ENCODE measurements at places on chromosomes 6 and 20.

GRCh38 chr20:50575865-50576720 lies 65.9 kb downstream of the PTPN1 start:
- DNase-seq: no peak

GRCh38 chr6:137588472-137588871 lies 94.3 kb upstream of the OLIG3 start:
- DNase-seq: no peak

DNA sequence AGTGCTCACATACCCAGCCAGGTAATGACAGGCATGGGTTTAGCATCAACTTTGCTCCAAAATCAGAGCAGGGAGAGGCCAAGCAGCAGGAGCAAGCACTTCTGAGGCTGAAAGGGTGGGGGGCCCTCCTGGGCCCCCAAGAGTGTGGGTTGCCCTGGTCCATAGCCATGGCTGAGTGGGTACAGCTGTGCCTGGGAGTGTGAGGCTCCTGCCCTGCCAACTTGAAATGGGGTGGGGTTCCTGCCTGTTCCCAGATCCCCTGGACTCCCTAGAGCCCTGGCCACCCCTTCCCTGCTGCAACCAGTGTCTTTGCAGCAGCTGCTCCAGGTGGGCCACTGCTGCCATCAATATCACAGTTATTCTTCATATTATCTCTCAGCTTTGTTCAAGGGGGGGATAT lies 1224.2 kb upstream of the GJE1 start:
- no peak for DNase-seq

- DNase-seq: no peak
These were observed 167.0 kb downstream of the SOBP start for GRCh38 chr6:107656883-107657282.

DNA sequence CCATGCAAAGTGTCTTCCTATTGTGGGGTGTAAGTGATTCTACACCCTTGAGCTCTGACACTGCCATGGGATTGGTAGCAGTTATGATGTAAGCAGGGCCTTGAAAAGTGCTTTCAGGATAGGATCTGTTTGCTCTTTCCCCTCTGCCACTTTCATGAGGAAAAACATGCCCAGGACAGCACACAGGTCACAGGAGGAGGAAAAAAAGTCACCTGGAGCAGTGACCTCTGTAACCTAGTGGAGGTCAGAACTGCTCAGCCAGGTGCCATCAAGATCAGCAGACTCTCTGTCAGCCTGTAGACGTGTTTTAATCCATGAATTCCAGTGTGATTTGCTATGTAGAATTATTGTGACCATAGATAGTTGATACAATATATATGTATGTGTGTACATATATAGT lies 92.7 kb upstream of the BMP2 start:
- DNase-seq: no peak

GRCh38 chr20:1467355-1468116 lies 887 bp upstream of the NSFL1C start:
- no peak for DNase-seq

DNA sequence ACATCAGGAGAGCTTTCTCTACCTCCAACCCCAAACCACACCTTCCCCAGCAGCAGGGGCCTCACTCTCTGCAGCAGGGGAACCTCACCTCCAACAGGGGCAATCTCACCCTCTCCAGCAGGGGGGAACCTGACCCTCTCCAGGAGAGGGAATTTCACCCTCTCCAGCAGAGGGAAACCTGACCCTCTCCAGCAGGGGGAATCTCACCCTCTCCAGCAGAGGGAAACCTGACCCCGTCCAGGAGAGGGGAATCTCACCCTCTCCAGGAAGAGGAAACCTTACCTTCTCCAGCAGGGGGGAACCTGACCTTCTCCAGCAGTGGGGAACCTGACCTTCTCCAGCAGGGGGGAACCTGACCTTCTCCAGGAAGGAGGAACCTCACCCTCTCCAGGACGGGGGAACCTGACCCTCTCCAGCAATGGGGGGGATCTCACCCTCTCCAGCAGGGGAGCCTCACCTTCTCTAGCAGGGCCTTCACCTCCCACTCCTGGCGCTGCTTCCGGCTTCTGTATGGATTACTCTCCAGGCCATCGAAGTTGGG lies 3.1 kb downstream of the B3GALT4 start:
- DNase-seq: no peak

DNA sequence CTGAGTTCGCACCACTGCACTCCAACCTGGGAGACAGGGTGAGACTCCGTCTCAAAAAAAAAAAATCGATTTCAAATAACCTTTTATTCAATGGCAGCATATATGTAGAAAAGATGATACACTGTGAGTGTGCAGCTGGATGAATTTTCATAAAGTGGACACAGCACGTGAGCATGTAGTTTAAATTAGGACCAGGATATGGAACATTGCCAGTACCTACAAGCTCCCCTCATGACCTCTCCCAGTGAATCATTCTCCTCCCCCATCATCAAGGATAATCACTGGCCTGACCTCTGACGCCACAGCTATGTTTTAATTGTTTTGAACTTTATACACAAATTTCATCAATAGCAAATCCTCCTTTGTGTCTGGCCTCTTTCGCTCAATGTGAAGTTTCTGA lies 53.8 kb upstream of the HDAC2 start:
- no peak for DNase-seq

GRCh38 chr20:11890331-11891076 lies 27.2 kb upstream of the BTBD3 start:
- DNase-seq: peak; percentile 16

GRCh38 chr6:44556046-44556445 lies 168.5 kb downstream of the CDC5L start:
- no peak for DNase-seq

- DNase-seq: no peak
These were observed at the start of gene RAET1E for GRCh38 chr6:149897855-149898744. Gene RAET1E (minus strand): TSS chr6:149898113. CDS start chr6:149890901, 7,212 bp downstream.

GRCh38 chr6:154611241-154611640 lies 100.8 kb upstream of the CNKSR3 start:
- no peak for DNase-seq

DNA sequence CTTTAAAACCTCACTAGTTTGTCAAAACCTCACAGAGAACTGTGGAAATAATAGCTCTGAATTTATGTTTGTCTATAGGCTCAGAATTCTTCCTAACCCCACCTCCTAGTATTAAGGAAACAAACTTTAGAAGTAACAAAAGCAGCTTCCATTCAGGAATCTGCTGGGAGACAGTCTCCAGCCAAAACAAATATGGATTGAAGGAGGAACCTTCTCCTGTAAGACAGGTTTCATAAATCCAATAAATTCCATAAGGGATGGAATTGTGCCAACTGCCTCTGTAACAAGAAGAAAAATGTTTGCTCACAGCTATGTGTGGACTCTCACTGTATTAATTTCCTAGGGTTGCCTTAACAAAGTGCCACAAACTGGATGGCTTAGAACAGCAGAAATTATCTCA lies 7.5 kb downstream of the SYCP2 start:
- DNase-seq: no peak

DNA sequence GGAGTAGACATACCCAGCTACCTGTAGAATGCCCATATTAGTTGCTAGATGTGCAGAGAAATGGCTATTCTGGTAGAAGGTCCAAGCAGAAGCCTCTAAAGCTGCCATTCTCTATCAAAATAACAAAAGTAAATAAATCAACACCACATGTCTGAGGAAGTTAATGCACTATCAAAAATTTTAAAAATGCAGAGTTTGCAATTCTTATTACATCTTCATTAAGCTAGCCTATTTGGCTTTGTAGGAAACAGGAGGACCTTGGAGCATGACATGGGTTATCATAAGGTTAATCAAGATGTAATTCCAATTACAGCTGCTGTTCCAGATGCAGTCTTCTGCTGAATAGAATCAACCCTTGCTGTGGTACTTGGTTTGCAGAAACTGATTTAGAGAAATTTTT lies 188.4 kb downstream of the TBX18 start:
- no peak for DNase-seq

GRCh38 chr20:62356589-62357186 lies 10.4 kb downstream of the LAMA5 start:
- no peak for DNase-seq

- DNase-seq: no peak
These were observed 41.8 kb downstream of the SLC22A1 start for GRCh38 chr6:160163425-160163824.

GRCh38 chr6:54541541-54541940 lies 233.3 kb downstream of the TINAG start:
- DNase-seq: no peak

DNA sequence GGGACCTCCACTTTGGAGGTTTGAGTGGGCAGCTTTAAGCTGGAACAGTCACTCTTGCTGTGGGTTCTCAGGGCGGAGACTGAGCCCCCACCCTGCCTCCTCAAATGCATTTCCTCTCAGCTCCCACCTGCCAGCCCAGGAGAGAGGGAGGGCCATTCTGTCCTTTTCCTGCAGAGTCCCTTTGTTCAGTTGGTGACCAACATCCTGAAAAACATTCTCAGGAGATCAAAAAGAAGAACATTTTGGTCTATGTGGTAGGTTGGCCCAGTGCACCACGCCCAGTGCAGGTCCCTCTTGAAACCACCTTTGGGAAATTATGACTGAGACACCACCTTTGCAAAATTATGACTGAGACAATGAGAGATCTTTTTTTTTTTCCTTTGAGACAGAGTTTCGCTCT lies 13.4 kb downstream of the SLC52A3 start:
- no peak for DNase-seq

DNA sequence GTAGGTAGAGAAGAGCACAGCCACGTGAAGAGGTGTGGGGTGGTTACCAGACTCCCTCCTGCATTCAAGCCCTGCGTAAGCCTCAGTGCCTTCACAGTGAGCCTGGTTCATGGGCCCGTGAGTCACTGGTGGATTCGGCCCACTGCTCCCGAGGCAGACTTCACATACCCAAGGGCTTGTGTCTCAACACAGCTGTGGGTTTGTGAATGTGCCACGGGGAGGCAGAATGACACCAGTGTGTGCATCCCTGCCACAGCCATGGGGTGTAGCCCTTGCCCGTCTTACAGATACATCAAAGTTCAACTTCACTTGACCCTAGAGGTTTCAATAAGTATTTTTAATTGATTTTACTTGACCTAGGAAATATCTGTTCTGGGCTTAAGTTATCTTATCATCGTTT lies 108.5 kb downstream of the MAP3K4 start:
- DNase-seq: no peak

DNA sequence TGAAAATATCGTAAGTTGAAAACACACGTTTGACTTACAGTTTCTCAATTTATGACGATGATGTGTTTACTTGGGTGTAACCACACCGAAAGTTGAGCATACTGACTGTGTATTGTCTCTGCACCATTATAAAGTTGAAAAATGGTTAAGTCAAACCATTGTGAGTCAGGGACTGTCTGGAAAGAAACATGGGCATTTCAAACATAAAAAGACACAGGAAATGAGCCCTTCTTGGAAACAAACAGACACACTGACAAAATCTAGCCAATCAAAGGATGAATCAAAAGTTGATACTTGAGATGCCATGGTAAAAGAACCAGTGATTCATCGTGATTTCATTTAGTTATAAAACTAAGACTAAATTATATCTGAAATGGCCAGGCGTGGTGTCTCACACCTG lies 5.3 kb downstream of the POPDC3 start:
- DNase-seq: no peak

DNA sequence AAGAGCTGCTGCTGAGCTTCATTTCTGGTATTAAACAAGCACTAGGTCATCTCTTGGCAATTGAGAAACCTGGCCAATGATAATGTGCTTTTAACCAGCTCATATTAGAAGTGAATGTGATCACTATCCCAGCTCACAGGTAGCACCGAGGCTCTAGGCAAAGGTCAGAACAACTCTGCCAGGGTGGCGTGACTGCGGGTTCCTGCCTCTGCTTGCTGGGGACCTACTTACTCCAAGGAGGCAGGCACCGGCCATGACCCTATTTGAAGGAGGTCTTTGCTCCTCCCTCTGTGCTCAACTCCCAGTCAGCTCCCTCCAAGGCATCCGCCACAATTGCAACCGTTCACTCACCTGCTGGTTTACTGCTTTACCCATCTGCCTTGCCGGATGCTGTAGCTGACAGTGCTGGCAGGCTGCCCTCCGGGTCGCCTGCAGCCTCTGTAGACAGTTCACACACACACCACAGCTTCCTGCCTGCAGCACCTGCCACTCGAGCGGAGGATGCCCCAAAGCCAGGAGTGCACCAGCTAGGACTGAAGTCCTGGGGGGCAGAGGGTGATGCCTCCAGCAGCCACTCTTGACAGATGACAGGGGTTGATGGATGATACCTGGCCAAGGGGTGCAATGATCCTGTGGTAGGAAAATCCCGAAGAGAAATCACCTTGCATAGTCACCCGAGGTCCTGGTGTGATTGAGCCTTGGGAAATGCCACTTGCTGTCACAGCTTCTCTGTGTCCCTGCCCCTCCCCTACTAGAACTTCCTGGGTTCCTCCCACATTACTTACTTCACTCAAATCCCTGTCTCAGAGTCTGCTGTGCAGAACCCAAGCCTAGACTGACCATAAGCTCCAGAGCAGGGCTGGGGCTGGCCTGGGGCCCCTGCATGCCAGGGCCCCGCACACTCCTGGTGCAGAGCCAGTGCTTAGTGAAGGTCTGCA lies 8.8 kb upstream of the VSX1 start:
- DNase-seq: no peak

DNA sequence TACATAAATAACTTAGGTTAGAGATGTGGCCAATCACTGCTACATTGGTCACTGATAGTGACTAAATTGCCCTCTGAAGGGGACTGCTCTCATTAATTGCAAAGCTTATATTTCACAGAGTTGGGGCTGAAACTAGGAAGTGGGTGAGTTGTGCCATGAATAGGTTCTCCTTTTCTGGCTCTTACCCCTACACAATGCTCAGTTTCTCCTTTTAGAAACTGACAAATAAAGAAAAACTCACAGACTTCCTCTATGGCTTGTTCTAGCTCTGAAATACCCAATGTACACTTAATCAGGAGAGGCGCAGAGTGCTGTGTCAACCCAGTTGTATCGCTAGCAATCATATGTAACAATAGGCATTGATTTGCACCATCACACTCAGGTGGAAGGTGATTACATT lies 41.2 kb upstream of the PROKR2 start:
- DNase-seq: no peak

DNA sequence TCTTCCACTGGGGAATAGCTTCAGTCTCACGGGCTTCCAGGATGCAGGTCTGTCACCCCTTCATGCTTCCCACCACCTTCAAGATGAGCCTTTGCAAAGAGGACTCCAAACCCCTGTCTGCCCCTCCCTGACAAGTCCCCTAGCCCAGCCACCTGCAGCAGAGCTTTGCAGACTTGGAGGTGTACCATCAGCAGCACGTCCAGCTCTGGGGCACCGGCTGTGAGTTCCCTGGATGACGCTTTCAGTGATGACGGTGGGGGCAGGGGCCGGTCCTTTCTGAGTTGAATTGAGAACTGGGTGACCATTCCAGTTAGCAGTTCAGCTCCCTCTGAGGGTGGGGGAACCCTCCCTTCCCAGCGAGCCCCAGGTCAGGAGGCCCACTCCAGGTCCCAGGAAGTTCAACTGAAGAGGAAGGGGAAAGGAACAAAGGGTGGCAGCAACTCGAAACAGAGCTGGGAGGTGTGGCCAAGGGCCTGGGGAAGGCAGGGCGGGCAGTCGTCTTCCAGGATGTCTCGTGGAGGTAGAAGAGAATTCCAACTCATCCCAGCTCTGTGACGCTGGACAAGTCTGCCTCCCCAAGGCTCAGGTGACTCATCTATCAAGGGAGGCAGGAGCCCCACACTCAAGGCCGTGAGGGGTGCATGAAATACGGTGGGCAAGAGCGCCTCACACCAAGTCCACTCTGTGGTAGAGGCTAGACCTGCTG lies 86.0 kb downstream of the PTPN1 start:
- DNase-seq: no peak

- DNase-seq: peak; percentile 60
These were observed 55.9 kb upstream of the RREB1 start for GRCh38 chr6:7051780-7052442.

GRCh38 chr6:136103763-136104311 lies 146.3 kb downstream of the MTFR2 start:
- no peak for DNase-seq

GRCh38 chr6:98711380-98711779 lies 123.0 kb upstream of the POU3F2 start:
- DNase-seq: no peak
